8988T (cell line): ENCODE measurements at places on chromosomes 3 and 15.

DNA sequence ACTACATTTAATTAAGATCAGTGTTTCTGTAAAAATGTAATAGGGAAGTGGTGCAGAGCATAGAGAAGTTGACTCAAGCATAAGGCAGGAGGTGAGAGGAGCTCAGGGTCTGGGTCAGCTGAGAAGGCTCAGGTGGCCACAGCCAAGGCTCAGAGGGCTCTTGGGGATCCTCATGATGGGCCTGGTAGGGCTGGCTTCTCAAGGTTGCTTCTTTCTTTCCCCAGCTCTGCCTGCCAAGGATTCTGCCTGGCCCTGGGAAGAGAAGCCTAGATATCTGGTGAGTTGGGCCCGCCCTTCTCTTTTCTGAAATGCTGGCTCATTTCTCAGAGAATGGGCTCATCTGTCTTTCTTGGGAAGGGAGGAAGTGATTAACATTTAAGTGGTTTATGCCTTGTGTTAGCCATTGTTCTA is 6.5 kb downstream of the ZNF589 start:
- DNase-seq = no peak

DNA sequence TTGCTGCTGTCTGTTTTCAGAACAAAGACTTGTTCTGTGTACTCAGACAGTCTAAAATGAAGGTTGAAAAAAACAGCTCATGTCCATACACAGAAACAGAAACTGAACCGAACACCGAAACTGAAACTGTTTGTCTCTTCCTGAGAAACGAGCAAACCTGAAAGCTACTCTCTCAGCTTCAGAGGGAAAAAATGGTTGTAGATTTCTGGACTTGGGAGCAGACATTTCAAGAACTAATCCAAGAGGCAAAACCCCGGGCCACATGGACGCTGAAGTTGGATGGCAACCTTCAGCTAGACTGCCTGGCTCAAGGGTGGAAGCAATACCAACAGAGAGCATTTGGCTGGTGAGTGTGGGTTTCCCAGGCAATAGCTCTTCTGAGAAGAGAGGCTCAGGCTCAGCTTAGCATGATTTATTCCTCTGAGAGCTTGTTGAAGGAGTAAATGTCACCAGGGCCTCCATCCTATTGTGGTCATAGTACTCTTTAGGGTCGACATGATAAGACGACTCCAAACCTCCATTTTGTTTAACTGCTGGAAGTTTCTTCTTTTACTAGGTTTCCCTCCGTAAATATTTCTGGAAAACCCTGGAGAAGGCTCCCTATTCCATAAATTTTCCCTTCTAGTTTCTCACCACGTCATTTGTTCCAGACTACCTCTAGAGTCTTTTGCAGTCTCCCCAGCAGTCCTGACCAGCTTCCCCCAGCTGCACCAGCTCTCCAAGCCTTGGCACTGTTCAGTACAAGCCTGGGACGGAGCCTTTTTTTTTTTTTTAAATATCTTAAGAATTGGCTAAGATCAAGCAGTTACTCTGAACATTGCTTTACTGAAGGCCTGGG is at the start of gene RTP4:
Gene RTP4, plus strand, starts transcription at position 135 of the 838 bp plus-strand sequence. Its CDS starts 57 bp downstream, at position 192.
- no peak for DNase-seq

DNA sequence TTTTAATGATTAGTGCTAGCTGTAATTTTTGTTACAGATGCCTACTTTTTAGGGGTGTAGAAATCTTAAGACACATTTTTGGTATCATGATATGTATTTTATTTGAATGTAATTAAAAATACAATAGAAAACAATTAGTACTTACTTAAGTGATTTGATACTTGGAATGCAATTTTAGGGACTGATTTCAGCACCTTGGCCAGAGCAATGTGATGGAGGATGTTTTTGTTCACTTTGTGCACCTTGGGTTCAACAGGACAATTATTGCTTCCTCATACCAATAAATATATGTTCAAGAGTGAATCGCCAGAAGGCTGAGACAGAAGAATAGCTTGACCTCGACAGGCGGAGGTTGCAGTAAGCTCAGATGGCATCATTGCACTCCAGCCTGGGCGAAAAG is 22.3 kb downstream of the GMNC start:
- no peak for DNase-seq

DNA sequence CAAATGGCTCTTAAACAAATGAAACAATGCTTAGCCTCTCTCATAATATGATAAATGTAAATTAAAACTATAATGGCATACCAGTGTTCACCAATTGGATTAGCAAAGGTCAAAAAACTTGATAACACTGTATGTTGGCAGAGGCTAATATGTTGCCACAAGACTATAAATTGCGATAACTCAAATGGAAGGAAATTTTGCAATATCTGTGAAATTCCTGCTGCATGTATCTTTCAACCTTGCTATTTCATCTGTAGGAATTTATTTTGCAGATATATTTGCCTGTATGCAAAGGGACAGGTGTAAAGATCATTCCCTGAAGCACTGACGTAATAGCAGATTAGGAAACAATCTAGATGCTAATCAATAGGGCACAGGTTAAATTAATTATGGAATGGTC is 191.4 kb upstream of the EIF1B start:
- DNase-seq = no peak

GRCh38 chr15:43169888-43170287 is 15.3 kb upstream of the CCNDBP1 start:
- no peak for DNase-seq

DNA sequence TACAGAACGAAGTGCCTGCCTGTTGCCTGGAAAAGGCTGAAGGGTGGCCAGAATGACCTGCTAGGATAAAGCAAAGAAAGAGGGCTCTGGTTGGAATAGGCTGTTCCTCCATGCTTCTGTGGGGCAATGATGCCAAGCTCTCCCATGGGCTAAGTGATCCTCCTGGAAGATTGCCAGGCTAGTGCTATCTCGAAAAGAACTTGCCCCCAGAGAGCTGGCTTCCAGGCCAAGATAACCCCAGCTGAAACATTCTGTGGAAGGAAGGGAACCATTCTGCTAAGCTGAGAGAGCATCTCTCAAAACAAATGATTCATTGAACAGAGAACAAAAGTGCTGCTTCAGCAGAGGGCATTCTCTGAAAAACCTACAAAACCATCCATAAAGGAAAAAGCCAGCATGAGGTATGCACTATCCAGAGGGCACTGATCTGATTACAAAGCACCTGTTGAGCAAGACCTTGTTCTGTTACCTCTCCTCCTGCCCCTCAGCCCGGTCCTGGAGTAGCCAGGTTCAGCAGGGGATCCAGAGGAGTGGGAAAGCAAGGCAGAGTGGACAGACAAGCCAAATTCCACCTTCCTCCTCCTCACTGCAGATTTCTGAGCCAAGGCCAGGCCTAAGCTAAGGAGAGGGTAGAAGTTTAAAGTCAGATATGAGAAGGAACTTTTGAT is 31.9 kb upstream of the SPRED1 start:
- no peak for DNase-seq

DNA sequence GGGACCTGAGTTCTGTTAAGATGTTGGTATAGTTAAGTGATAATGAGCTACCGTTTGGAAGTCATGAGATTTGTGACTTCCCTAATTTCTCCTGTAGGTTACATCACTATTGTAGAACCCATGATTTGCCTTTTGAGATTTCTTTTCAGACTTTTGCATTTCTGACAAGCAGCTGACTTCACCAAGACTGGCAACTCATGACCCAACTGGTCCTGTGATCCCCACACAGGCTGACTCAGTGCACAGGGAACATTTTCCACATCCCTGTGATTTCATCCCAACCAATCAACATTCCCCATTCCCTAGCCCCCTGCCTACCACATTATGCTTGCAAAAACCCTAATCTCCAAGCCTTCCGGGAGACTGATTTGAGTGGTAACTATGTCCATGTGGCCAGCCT is 242.1 kb upstream of the PDZRN3 start:
- no peak for DNase-seq
